ENCODE measurements at places on chromosomes 7 and 10.
A peak's percentile ranks its signal among the peaks of the same experiment; 100 is the strongest.

- DNase-seq: peak; percentile 31
These were observed 670 bp downstream of the RCC1L start for GRCh38 chr7:75072981-75073283.

- no peak for DNase-seq
These were observed 458.6 kb downstream of the PLXNA4 start for GRCh38 chr7:132117636-132118035.

DNA sequence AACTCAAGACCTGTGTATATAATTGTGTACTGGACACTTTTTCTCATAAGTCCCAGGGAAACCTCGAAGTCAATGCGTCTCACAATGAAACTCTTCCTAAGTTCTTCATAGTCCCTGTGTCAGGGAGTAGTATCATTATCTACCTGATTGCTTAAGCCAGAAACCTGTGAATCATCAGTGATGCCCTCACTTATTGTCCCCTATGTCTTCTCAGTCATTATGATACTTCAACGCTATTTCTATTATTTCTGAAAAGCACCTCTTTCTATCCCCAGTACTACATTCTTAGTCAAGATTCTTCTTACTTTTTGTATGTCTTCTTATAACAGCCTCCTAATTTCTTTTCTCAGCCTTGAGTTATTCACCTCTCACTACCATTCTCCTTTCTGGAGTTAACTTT is 94.3 kb downstream of the OTUD1 start:
- no peak for DNase-seq

- no peak for DNase-seq
These were observed 67.9 kb upstream of the COL13A1 start for GRCh38 chr10:69733791-69734261.

- no peak for DNase-seq
These were observed 75.1 kb downstream of the RELN start for GRCh38 chr7:103914147-103914899.

GRCh38 chr7:112959276-112959675 is 127.4 kb downstream of the GPR85 start:
- no peak for DNase-seq

- peak; percentile 70 for DNase-seq
These were observed 1.3 kb upstream of the HIP1 start for GRCh38 chr7:75739796-75740672.

DNA sequence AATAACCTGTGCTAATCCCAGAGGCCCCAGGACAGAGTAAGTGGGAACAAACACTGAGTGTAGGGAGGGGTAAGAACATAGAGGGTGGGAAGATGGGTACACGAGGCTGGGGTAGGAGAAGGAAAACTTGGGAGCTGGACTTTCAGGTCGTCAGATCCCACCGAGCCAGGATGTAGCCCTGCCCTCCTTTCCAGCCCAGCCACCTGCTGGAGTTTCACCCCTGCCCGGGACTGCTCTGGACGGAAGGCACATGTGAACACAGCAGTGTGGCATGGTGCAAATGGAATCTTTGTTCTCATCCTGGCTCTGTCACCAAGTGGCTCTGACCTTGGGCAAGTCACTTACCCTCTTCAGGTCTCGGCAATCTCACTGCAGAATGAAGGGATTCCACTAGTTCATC is 52.8 kb downstream of the PODXL start:
- no peak for DNase-seq

GRCh38 chr7:16984375-16984774 is 102.6 kb upstream of the AGR3 start:
- DNase-seq: no peak

DNA sequence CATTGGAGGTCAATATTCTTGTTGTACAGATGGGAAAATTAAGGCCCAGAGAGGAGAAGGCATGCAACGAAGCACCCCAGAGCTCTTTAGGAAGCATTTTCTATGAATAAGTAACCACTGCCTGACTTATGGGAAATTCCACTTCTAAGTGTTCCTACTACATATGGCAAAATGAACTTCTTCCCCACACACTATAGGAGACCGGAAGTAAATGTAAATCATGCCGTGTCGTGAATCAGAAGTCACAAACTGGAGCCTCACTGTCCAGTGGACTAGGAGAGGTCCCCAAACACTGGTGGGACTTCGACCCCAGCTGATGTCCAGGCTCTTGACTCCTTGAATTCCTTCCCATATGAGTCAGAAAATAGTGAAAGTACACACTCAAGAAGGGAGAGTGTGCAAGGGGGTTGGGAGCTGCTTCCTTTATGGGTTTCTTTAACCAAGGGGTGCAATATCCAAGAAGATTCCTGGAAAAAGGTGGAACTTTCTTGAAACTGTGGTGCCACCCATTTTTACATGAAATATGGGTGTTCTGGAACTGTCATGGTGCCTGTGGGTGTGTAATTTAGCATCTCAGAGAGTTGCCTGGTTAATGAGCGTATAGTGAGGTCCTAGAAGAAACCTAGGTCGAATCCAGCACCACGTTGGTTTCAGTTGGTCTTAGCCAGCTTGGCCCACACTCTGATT is 6.7 kb downstream of the RASSF4 start:
- no peak for DNase-seq

GRCh38 chr10:132861884-132862461 is 76.0 kb upstream of the NKX6-2 start:
- DNase-seq: peak; percentile 3

- peak; percentile 26 for DNase-seq
These were observed 162.6 kb downstream of the KLF6 start for GRCh38 chr10:3622427-3622826.

- no peak for DNase-seq
These were observed 245.6 kb downstream of the MALRD1 start for GRCh38 chr10:19294233-19294632.

- DNase-seq: no peak
These were observed 24.1 kb upstream of the TNS3 start for GRCh38 chr7:47605816-47606575.

DNA sequence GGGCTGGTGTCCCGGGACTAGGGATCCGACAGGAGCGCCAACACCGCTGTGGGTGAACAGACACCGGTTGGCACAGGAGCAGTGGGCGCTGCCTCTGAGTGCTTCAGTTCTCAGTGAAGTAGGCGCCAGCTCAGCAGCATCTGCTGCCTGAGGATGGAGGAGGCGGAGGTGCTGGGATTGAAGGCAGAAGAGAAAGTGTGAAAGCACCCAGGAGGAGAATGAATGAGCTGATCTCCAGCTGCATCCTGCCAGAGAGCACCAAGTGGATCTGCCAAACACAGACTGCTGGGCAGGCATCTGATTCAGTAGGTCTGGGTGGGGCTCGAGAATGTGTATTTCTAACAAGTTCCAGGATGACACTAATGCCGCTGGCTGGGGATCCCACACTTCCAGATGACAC is 74.5 kb downstream of the LANCL2 start:
- DNase-seq: peak; percentile 39

DNA sequence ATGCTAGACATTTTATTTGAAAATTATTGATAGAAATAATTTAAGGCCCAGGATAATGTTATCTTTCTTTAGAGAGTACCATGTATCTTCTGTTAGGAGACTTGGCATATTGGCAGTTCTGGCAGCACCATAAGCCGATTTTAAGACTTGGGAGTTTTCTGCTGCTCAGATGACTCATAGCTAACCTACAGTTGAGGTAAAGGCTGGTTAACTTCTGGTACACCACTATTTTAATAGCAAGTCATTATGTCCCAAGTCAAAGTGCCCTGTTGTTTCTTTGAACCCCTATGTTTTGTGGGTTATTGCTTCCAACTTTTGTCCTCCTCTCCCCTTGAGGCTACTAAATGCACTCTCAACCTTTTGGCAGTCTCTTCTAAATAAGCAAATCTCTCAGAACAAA is 25.2 kb downstream of the ATRNL1 start:
- DNase-seq: no peak

DNA sequence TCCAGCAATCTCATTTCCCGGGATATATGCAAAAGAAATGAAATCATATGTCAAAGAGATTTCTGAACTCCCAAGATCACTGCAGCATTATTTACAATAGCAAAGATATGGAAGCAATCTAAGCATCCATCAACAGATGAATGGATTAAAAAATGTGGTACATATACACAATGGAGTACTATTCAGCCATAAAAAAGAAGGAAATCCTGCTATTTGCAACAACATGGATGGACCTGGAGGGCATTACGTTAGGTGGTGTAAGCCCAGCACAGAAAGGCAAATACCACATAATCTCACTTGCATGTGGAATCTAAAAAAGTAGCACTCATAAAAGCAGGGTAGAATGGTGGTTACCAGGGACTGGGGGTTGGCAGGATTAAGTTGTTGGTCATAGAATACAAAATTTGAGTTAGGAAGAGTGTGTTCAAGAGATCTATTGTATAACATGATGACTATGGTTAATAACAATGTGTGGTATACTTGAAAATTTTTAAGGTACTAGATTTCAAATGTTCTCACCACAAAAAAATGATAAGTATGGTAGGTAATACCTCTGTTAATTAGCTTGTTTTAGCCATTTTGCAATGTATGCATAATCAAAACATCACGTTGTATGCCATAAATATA is 32.9 kb upstream of the EIF5AL1 start:
- DNase-seq: no peak

DNA sequence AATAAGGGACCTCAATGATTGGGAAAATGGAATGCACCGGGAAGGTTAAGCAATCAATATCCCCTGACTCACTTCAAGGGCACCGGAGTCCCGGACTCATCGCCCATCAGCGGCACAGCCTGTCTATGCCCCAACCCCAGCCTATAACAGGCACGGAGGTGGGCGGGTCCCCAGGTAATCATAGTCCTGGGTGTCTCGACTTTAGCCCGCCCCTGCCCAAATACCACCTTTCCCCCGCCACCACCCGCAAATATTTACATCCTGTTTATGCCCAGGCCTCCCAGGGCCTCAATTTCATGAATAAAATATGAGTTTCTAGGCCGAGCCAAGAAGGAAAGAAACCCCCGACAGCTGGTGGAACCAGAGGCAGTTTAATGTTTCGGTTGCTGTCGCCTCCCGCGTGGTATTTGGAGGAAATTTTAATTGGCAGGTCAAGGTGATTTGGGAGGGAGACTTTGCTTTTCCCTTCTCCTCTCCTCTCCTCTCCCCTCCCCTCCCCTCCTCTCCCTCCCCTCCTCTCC is 15.6 kb upstream of the RFC2 start:
- peak; percentile 74 for DNase-seq

- DNase-seq: no peak
These were observed 876.2 kb downstream of the GRID1 start for GRCh38 chr10:85490431-85490830.

GRCh38 chr7:123615344-123615743 is 13.7 kb downstream of the ASB15 start:
- no peak for DNase-seq

- DNase-seq: no peak
These were observed 32.6 kb downstream of the PLAC9 start for GRCh38 chr10:80165173-80165572.

GRCh38 chr10:78314651-78315050 is 281.0 kb downstream of the RPS24 start:
- DNase-seq: no peak

GRCh38 chr7:122602800-122603199 is 96.1 kb downstream of the RNF133 start:
- no peak for DNase-seq

DNA sequence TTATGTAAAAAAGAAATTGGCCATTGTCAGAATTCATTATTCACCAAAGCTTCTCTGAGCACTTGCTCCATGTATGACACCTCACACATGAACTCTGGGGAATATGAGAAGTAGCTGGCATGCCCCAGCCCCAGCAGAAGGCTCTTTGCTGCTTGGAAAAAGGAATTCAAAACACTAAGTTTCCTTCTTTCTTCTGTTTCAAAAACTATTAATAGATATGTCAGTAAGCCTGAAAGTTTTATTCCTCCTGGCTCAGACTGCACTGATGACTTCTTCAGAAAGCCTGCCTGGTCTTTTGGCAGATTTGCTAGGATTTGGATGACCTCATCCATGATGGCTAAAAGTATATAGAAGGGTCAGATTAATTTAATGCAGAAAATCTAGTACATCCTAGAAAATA is 511.0 kb downstream of the GFRA1 start:
- no peak for DNase-seq

GRCh38 chr7:117707080-117707479 is 166.2 kb downstream of the CTTNBP2 start:
- no peak for DNase-seq

GRCh38 chr10:6621536-6621935 is 41.5 kb upstream of the PRKCQ start:
- no peak for DNase-seq

DNA sequence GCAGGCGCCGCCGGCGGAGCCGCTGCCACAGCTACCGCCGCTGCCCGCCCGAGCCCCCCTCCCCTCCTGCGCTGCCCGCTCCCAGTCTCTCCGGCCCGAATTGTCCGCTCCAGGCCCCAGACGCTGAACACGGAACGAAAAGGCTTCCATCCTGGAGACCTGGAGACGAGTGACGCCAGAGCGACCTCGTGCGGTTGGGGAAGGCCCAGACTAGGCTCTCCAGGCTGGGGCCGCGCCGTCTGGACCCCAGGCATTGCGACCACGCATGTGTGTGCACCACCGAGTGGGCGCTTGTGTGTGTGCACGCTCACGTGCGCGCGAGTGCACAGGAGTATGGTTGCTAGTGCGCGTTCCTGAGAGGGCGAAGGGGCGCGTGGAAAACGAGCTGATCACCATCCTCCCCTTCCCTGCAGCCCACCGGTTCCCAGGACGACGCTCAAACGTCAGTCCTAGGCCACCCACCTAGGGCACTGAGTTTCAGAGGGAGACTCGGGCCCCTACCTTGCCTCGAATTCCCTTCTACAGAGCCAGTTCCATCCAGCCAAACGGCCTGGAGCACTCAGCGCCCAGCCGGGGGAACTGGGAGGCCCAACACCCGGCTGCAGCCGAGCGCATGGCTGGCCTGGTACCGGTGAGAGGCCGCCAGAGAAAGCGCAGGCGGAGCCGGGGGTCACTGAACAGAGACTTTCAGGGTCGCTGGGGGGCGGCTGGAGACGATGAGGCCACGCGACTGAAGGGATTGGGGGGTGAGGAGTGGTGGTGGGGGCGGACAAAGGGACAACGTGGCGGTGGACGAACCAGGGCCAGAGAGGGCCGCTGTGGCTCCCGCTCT is 11.6 kb downstream of the LBX1 start:
- peak; percentile 56 for DNase-seq

GRCh38 chr10:113704637-113705343 is 25.1 kb downstream of the CASP7 start:
- DNase-seq: peak; percentile 41

DNA sequence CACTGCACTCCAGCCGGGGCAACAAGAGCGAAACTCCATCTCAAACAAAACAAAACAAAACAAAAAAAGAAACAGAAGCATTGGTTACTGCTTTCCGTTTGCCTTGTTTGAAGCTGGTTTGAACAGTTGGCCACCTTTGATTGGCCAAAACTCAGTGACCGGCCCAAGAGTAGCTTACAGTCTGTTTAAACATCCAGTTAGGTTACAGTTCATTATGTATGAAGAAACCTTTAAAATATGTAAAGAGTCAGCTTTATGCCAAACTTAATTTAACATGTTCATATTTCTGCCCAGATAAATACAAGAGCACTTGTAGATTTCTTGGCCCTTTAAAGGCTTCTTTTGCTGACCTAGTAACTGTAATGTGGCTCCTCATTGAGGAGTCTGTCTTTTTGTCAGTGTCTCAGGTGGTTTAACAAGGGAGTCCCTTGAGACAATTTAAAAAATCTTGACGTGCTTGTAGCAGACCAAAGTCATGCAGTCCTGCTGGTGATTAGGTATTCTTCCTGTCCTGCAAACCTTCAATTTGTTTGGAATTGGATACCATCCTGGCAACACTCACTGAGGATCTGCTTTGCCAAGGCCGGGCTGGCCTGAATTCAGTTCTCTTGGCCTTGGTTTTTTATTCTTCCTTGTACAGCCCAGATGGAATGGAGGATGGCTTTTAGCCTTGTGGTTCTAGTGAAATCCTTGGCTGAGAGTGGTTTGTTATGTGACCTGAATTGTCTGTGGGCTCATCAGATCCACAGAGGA is 128.9 kb downstream of the PLXDC2 start:
- DNase-seq: no peak

Measured in activated naive CD4-positive, alpha-beta T cell treated with anti-CD3 and anti-CD28 coated beads for 36 hours (primary cell).